ENCODE measurements at places on chromosomes 4 and X.

- DNase-seq: no peak
Measured at GRCh38 chrX:100698551-100698950, 33.4 kb downstream of the SYTL4 start.

DNA sequence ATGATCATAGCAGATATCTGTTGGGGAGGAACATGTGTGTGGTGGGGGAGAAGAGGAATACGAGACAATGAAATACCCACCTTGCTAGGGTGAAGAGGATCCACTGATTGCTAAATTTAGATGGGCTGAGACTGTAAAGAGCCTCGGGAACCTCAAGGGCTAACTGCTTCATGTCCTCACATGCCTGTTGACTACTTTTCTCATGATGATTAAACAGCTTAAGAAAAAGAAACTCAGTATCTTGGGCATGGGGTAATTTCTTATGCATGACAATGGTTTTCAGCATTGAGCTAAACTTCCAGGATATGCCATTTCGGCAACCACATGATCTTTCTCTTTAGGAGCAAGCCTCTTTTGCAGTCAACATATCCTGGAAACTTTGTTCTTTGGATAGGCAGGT is 3.9 kb upstream of the LNX1 start:
- no peak for DNase-seq

DNA sequence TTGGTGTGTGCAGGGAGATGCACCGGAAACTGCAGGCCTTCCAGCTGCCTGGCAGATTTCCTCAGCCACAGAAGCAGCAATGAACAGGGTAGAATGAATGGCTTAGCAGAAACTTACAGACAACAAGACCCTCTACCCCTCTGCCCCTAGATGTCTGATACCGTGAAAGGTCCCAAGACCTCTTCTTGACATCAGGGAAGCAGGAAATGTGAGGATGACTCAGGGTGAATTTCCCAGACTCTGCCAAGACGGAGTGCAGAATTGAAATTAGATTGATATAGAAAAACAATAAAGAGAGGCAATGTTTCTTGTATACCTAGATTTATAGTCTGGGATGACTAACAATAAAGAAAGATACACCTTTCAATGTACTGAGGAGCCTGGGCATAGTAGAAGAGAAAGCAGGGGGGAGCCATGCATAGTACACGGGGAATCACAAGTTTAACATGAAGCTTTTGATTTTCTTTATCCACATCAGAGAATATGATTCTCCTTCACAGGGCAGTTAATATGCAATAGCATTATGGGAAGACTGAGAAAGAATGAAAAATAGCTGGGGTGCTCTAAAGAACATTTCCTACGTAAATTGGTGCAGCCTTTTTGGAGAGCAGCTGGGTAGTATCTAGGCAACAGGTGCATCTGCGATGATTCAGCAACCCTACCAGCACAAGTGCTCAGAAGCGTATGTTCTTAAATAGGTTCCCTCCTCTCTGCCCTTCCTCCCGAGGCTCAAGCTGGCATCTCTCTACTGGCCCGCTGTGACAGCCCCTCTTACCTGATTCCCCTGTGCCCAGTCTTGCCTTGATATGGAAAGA is 18.3 kb upstream of the CXCR3 start:
- DNase-seq: no peak

DNA sequence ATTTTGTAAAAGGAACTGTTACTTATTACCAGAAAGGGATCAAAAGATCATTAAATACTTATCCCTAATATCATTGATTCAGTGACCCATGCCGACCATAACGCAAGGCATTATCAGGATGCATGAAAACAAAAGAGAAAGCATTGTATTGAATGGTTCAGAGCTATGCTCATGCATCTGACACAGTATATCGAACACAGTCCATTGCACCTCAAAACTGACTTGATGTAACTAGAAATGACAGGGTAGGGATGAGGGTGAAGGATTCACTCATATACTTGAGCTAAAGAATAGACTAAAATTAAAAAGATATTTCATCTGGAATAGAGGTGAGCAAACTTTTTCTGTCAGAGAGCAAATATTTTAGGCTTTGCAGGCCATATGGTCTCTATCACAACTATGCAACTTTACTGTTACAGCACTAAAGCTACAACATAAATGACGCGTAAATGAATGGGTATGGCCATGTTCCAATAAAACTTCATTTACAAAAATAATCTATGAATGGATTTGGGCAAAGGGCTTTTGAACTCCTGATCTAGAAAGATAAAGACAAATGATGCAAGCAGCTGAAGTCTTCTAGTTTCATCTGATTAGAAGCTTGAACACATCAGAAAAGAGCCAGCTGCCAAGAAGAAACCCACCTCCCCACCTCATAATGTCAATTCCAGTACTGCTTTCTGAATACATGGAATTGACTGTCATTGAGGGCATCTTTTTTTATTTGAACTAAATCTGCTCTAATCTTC is 12.9 kb upstream of the SPP1 start:
- no peak for DNase-seq

- peak; percentile 2 for DNase-seq
Measured at GRCh38 chrX:84441143-84441542, 61.1 kb downstream of the HDX start.

- peak; percentile 66 for DNase-seq
Measured at GRCh38 chr4:182062936-182063335, 180.3 kb upstream of the TENM3 start.

GRCh38 chr4:144355811-144356757 is 215.6 kb upstream of the GYPA start:
- DNase-seq: peak; percentile 32

DNA sequence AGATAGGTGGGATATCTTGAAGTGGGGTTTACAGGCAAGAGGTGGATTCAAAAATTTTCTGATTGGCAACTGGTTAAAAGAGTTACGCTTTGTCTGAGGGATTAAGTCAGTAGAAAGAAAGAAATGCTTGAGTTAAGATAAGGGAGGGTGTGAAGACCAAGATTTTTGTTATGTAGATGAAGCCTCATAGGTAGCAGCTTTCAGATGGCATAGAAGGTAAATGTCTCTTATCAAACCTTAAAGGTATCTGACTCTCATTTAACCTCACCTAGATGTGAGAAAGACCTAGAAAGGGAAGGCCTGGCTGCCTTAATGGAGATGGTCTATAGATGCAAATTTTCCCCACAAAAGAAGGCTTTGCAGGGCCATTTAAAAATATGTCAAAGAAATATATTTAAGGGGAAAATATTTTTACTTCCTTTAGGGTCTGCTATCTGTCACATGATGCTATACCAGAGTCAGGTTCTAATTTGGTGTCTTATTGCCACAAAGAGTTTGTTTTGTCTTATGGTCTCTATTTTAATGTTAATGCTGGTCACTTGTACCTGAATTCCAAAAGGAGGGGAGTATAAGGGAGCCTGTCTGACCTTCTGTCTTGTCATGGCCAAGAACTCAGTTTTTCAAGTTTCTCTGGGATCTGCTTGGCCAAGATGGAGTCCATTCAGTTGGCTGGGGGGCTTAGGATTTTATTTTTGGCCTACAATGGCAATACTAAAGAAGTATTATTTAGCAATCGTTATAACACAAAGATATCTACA is 699.1 kb upstream of the AMOT start:
- DNase-seq: no peak

DNA sequence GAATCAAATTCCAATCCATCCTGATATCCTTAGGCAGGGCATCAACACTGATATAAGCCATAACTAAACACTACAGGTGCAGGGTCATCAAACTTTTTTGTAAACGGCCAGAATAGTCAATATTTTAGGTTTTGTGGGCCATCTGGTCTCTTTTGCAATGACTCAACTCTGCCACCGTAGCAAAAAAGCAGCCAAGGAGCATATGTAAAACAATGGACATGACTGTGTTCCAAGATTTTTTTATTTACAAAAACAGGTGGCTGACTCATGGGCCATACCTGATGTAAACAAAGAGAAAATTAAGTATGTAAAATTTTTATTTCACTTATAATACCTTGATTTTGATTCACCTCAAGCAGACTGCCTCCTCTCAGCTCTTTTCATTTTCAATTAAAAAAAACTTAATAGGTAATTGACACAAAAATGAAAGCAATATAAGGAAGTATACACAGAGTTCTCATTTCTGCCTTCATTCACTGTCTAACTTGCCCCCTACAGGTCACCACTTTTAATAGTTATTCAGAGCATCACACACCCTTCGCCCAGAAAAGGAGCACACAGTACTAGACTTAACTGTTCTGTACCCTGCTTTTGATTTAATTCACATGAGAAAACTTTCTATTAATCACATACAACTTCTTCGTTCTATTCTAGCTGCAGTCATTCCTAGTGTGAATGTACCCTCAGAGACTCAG is 35.3 kb upstream of the GPM6B start:
- DNase-seq: no peak

- no peak for DNase-seq
Measured at GRCh38 chrX:7074148-7074907, 73.2 kb upstream of the STS start.

GRCh38 chr4:142913461-142914030 is 67.4 kb upstream of the INPP4B start:
- no peak for DNase-seq

GRCh38 chr4:35038079-35038805 is 1206.1 kb downstream of the ARAP2 start:
- no peak for DNase-seq

DNA sequence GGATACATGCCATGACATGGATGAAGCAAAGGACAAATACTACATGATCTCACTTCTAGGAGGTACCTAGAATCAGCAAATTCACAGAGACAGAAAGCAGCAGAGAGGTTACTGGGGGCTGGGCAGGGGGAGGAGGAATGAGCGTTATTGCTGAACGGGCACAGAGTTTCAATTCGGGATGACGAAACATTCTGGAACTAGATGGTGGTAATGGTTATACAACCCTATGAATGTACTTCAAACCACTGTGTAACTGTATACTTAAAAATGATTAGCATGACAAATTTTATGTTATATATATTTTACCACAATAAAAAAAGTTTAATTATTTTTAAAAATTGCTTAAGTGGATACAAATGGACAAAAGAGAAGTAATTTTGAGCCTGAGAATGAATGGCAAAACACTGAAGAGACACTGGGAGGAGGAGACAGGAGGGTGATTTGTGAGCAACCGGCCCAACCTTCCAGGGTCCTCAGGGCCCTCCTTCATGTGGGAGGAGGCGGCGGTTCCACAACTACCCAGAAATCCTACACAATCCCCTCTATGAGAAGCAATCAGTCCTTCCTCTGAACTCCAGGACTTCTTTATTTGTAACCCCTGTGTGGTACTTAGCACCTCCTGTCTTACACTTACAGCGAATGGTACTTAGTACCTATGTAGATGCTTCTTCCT is 14.1 kb downstream of the ACSL1 start:
- DNase-seq: no peak

- DNase-seq: no peak
Measured at GRCh38 chrX:54482839-54483593, 13.0 kb downstream of the FGD1 start.

GRCh38 chrX:47177079-47177478 is 16.6 kb upstream of the UBA1 start:
- no peak for DNase-seq

GRCh38 chrX:136189222-136189621 is 41.9 kb downstream of the FHL1 start:
- no peak for DNase-seq

DNA sequence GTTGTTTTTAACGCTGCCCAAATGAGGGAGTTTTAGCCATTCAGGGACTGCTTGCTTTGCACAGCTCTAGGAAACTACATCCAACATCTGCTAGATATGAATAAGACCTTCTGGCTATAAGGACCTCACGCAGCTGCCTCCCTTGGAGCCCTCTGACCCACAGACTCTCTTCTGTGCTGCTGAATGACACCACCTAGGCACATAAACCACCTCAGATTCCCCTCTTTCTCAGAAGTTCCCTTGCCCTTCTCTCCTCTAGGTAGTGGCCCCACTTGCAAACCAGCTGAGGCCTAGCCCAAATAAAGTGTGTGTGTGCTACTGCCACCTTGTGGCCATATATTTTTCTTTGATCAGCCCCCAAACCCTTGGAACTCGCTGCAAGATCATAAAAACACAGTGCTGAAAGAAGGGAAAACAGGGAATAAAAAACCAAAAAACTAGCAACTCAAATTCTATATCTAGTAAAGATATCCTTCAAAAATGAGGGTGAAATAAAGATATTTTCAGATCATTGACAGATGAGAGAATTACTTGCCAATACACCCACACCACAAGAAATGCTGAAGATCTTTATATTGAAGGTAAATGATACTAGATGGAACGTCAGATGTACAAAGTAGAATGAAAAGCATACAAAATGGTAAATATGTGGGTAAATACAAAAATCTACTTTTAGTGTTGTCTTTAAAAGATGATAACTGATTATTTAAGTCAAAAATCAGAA is 265.9 kb downstream of the ADAMTS3 start:
- DNase-seq: peak; percentile 16

- no peak for DNase-seq
Measured at GRCh38 chr4:53702334-53703266, 111.3 kb upstream of the LNX1 start.

GRCh38 chr4:25065431-25065858 is 34.7 kb upstream of the LGI2 start:
- no peak for DNase-seq

GRCh38 chr4:10011885-10012284 is 9.4 kb downstream of the SLC2A9 start:
- DNase-seq: no peak

DNA sequence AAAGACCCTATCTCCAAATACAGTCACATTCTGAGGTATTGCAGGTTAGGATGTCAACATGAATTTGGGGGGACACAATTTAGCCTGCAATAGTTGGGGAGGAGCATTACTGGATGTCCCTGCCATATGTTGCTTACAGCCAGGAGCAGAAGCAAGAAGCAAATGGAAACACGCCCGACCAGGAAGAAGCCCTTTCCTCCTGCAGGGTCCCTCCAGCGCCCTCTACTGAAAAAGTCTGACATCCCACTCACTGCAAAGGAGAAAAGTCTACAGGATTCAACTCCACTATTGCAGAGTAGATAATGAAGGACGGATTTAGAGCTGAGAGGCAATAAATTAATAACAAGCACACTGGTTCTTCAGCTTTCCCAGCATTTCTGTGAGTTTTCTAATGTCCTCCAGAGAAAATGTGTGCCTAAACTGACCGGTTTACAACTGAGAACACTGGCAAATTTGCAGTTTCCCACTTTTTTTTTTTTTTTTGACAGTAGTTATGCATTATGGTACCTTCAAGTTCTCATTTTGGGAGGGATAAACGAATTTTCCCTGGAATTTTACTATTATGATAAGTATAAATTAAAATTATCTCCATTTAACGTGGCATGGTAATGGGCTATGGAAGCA is 31.7 kb downstream of the COQ2 start:
- no peak for DNase-seq

DNA sequence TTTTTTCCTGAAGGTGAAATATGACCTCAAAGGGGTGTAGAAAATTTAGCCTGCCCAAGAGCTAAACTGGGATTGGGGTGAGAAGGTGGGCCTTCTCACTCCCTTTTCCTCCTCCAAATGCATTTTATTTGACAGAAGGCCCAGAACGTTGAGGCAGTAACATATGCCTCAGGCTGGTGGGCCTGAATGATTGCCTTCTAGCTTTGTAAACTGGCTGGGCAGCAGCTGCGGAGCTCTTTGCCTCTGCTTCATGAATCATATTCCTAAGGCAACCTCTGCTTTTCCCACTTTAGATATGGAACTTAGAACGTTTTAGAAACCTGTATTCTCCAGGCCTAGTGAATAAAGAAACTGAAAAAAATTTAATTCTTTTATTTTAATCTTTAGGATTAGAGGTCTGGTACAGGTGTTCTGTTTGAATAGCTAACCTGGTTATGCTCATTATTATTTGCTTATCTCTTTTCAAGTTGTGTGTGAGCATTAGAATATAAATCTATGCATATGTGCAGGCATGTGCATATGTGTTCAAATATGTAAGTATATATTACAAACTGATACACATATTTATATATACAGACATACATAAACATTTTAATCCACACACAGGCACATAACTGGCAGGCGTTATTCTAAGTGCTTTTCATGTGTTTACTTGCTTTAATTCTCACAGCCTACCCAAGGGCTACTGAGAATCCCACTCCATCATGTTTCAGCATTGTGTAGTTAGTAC is 11.5 kb downstream of the PRDM8 start:
- DNase-seq: no peak
